ENCODE measurements at places on chromosomes 4 and X.

- no peak for DNase-seq
Measured at GRCh38 chr4:134708026-134708425, 506.4 kb upstream of the PABPC4L start.

- DNase-seq = no peak
Measured at GRCh38 chrX:68942104-68942503, 113.3 kb downstream of the EFNB1 start.

DNA sequence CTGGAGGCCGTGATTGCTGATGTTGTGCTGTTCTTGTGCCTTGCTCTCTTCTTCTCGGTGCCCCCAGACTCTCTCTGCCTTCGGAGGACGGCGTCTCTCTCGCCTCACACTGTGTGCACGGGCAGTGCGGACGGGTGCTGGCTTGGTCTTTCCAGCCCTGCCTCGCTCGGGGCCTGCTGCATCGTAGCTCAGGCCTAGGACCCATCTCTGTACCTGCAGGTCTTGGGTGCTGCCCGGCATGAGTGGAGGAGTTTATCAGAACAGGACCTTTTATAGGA is 18.2 kb downstream of the RGS12 start:
- no peak for DNase-seq

GRCh38 chrX:65688403-65688871 is 21.0 kb downstream of the MSN start:
- no peak for DNase-seq

DNA sequence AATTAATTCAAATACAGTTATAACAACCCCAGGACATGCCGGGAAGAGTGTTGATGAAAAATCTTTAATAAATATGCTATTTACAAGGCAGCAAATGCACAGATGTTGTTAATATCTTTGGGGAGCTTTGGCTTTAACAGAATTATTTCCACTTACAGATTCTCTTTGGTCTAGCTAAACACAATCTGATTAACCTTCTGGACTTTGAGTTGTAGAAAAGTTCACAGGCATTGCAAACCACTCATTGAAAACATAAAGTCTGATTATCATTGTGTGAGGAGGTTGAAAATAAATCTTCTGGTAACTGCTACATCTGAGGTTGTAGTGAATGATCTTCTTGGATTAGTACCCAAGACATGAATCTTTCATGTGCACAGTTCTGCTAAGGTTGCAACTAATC is 255.6 kb downstream of the LHFPL1 start:
- DNase-seq = no peak

- no peak for DNase-seq
Measured at GRCh38 chr4:31692399-31692940, 972.3 kb downstream of the PCDH7 start.

DNA sequence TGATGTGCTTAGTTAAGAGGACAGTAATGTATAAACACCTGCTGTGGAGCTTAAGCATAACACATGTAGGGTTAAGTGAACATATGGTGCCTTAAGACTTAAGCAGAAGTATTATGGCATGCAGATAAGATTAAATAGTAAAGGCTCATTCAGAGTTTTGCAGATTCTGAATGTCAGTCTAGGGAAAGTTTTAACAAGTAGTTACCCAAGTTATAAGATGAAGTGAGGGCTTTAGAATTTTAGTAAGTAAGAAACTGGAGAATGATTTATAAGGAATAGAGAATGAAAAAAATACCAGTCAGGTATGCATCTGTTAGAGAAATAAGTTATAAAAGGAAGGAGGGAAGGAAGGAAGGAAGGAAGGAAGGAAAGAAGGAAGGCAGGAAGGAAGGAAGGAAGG is 902.1 kb downstream of the TRAM1L1 start:
- DNase-seq = no peak

DNA sequence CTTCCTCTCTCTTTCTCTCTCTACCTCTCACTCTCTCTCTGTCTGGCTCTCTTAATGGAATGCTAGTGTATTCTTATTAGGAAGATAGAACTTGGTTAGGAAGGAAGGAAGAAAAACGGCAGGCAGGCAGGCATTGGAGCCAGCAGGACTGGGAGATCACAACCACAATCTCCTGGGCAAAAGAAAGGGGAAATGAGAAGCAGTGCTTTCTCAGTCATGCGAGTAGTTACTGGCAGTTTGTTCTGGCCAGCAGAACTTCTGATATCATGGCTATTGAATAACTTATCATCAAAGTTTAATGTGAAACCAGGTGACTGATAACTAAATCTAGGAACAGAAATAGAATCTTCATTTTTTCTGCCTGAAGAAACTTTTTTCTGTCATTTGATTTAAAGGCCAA is 60.9 kb upstream of the PAGE1 start:
- DNase-seq = no peak

- no peak for DNase-seq
Measured at GRCh38 chr4:56783986-56784385, 37.5 kb downstream of the SPINK2 start.

- DNase-seq = no peak
Measured at GRCh38 chr4:185165605-185166063, 22.6 kb downstream of the SLC25A4 start.

GRCh38 chr4:32744211-32744610 is 2024.0 kb downstream of the PCDH7 start:
- DNase-seq = no peak

- DNase-seq = no peak
Measured at GRCh38 chr4:126007142-126007541, 692.4 kb downstream of the FAT4 start.

GRCh38 chr4:37666625-37667071 is 19.5 kb downstream of the RELL1 start:
- no peak for DNase-seq

DNA sequence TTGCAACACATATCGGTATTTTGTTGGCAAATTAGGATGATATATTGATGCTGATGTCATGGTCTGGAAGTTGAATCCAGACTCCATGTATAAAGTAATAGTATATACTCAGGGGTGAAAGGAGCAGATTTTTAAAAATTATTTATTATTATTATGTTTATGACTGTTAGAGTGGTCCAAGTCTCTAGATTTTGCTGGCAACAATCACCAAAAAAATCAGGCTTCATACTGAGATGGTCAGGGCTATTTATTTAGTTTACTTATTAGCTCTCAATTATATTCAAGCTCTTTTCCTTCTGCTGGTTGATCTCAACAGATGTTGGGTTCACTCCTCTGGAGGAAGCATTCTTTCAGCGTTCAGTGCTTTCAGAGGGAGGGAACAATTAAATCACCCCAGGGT is 73.9 kb upstream of the VCX3B start:
- no peak for DNase-seq

GRCh38 chr4:97665553-97665952 is 477.7 kb downstream of the STPG2 start:
- DNase-seq = no peak

DNA sequence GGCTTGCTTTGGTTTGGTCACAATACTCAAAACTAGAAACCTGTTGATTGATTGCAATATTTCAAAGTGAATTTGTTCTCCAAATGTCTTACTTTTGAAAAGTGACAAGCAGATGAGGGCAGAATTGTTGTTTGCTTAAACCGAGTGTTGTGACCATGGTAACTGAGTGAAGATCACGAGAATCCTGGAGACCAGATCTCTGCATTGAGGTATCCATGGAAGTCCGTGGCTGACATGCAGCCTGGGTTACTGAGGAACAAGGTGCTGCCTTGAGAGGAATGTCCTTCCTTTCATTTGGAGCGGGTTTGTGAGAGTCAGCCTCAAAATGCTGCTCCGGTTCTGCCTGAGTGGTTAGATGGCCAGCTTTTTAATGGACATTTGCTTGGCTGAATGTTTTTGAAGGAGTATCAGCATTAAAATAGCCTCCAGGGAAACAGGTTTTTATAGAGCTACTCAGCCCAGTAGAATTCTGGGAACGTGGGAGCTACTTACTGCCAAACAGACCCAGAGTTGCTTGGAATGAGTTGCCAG is 31.3 kb downstream of the NYX start:
- no peak for DNase-seq
